ENCODE measurements at places on chromosomes 2 and 18. TPM values are rescaled to one million over a fixed set of nuclear protein-coding genes. Genes with fewer than 3 reads are reported as not detected.

Gene IL36A
- not detected for polyA plus RNA-seq

Gene TBR1
- polyA plus RNA-seq, result not detected

Gene KCNE4
- polyA plus RNA-seq, result 1.5 TPM

DNA sequence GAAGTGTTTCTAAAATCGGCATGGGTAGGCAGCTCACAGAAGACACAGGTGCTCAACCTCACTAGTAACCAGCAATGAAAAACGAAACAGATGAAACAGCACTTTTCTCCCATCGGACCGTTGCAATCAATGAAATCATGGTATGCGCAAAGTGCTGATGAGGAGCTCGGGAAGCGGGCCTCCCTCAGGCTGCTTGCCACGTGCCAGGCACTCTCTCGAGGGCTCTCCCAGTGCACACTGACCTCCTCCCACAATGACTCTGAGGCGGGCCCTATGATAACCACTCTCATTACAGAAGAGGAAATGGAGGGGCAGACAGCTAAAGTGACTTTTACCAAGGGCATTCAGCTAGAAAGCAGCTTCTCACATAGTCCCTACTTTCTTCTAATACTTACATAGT, 3.8 kb upstream of the ANKRD23 start:
- DNase-seq, result no peak

GRCh38 chr18:6730416-6731221, 1.1 kb downstream of the ARHGAP28 start:
- no peak for DNase-seq

GRCh38 chr2:165328272-165328671, 89.1 kb downstream of the SCN2A start:
- no peak for DNase-seq

DNA sequence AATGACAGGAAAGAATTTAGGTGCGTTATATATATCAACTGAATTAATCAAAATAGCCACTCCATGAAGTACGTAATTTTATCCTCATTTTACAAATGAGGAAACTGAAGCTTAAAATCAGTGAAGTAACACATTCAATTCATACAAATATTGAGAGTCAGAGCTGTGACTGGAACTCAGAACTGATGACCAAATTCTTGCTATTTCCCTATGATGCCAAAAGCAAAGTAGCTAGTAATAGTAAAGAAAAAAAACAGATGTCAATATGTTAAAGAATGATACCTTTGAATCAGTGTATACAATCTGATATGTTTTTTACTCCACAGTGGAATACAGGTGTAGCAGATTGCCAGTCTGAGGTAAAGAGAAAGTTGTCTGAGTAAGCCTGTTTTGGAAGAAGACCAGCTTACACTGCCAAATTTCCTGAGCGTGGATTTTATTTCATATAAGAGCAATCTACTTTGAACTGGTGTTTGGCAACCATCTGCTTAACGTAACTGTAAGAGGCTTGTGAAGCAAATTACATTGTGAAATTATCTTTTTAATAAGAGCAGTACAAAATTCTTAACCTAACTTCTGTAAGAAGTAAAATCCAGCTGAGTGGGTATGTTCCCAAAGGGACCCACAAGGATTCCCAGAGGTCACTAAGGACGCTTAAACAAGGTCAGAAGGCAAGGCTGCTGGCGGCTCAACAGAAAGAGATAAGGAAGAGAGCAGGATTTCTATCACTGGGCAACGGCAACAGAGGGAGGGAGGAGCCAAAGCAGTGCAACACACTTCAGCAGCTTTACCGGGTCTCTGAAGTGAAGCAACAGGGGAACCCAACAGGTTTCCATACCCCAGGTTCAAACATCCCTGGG, 85.6 kb downstream of the IKZF2 start:
- peak; percentile 46 for DNase-seq

- no peak for DNase-seq
These were observed 10.3 kb upstream of the KIF3C start for GRCh38 chr2:25992556-25992955.

DNA sequence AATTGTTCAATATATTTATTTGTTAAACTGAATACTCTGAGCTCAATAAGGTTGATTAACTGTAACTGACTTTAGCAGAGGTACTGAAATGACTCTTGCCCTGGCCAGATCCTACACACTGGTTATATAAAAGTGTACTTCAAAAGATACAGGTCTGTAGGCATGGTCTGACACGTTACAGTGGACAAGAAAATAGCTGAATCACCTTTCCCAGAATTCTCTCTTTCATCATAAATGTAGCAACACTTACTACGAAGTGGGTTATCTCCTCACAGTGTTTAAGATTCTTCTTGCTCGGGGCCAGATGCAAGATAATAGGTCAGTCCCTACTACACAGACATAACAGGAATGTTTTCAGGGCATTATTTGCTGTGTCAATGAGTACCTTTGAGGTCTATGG, 107.0 kb upstream of the ZC3H15 start:
- DNase-seq, result no peak

DNA sequence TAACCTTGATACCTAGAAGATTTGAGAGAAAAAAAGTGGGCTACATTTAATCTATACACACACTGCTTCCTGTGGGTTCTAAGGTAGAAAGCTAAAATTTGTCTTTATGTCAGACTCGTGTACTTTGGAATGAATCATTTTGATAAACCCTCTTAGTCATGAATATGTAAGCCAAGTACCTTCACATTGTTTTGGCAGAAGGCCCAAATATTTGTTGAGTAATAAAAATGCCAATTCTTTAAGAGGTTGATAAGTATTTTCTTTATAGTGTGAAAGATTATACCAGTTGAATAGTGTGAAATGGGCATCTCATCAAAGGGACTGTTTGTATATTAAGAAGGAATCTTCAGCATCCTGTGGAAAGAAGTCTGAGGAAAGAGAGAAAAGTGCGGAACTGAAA, 1464.7 kb upstream of the ZEB2 start:
- DNase-seq, result no peak

DNA sequence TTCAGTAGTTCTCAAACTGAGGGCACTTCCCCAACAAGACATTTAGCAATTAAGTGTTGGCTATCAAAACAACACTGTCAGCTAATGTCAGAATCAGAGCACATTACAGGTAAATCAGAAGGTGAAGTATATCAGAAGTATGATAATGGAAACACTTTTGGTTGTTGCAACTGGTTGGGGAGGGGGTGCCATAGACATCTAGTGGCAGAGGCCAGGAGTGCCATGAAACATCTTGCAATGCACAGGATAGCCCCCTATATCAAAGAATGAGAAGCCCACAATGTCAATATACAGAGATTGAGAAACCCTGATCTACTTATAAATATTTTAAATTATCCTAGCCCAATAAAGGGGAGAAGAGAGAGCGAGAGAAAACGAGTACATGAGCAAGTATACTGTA, 4.9 kb upstream of the XPO1 start:
- DNase-seq, result no peak

GRCh38 chr2:20539776-20540586, 93.1 kb downstream of the RHOB start:
- no peak for DNase-seq

DNA sequence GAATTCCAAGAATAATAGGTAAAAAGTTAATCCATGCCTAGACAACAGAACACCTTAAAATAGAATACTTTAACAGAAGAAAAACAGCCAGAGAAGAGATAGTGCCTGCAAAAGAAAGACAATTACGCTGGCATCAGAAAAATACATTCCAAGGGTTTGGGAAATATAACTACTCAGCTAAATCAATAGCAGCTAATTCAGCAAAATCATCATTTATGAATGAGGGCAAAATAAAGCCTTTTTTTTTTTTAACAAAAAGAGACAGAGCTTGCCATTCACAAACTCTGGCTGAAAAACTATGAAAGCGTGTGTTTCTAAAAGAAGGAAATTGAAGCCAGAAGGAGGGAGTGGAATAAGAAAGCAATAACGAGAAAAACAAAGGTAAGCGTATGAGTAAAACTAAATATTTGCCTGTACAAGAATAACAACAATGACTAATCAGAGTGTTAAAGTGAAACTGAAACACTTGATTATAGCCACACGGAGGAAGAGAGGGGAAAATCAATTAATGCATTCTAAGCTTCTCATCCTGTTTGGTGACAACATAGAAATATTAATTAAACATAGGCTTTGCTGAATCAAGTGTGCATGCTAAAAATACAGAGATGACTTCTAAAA, 90.2 kb downstream of the EHD3 start:
- no peak for DNase-seq

DNA sequence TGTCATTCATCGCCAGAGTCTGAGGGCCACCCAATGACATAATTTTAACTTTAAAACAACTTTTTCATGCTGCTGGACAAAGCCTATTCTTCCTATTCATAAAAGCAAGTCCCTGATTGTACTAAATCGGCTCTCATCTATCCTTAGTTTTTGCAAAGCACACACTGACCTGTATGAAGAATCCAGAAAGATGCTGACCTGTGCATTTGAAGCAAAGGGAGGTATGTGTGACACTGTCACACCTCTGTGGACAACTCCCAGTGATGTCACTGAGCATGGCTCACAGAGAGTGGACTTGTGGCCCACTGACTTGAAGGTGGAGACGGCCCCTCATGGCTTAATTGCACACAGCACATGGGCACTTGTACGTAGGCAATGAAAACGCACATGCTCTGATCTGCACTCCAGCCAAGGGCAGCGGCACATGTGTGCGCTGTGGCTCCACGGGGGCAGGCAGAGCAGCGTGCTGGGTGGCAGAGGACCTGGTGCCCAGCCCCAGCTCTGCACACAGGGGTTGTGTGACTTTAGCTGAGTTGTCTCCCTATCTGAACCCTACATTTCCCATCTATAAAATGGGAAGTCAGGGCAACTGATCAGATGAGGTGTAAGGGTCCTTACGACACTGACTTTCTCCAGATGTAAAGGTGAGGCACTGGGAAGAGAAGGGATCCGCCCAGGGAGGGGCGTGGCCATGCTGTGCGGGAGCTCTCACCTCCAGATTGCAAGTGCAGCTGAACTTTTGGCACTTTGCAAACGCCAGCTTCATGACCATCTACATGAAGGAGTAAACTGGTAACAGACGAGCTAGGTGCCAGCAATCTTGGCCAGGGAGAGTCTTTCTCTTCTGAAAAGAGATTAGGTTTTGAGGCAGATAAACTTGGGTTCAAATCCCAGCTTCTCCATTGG, 14.3 kb upstream of the ODC1 start:
- DNase-seq, result no peak

DNA sequence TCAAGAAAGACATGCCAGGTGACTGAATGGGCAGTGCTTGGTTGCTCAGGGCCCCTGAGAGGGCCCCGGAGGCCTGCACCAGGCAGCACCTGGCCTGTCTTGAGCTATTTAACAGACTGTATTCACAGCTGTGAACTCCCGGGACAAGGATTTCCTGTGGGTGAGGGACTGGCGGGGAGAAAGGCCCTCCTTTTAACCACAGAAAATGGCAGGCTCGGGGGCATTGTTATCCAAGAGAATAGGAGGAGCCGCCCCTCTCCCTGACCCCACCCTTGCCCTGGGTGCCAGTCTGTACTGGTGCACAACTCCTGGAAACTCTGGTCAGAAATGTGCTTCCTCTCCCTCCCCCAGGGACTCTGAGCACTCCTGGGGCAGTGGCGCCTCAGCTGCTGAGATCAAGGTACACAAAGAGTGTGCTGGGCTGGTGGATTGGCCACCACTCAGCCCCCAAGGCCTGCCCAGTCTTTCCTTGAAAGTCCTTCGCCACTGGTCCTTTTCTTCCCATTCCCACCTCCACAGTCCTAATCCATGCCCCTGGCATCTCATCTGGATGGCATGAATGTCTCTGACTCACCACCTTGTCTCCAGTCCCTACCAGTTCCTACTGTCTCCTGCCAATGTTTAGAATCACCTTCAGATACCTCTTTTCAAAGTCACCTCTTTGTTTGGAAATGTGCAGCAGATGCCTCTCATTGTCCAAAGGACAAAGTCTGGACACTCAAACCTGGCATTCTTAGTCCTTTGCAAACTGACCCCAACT, 19.6 kb upstream of the EPAS1 start:
- DNase-seq, result peak; percentile 62

DNA sequence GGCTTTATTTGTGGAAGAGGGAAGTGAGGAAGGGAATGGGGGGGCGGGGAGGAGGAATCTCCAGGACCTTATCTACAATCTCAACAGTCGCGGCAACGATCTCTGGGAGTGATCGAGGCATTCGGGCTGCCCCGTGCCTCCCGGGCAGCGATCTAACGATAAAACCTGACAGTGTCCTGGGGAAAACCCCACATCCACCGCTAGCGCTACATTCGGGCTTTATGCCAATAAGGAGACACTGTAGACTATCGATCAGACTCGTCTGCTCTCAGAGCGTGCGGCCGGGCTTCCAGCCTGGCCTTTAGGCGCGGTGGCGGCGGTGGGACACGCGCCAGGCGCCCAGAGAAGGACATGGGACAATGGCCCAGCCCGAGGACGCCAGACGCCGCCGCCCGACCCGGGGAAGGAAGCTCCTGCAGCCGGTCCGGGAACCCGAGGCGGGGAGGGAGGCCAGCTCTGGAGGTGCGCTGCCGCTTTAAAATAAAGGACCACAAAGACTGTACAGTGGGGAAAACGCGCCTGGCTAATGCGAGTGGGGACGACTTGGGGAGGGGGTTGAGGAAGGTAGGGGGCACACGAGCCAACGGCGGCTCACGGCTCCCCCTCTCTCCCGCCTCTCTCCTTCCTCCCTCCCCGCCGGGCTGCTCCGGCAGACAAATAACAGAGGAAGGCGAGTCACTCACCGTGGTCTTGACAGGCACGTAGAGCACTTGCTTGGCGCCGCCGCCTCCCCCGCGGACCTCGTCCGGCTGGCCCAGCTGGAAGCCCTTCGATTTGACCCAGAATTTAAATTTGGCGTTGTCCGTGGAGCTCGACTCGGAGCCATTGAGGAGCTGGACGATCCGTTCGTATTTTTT, 2.2 kb downstream of the NOL4 start:
- DNase-seq, result no peak

- no peak for DNase-seq
These were observed 319.7 kb downstream of the SOX11 start for GRCh38 chr2:6011921-6012320.

All from heart left ventricle (tissue), 16 donors.